ENCODE measurements at places on chromosomes 1 and 21.
A peak's percentile ranks its signal among the peaks of the same experiment; 100 is the strongest.

DNA sequence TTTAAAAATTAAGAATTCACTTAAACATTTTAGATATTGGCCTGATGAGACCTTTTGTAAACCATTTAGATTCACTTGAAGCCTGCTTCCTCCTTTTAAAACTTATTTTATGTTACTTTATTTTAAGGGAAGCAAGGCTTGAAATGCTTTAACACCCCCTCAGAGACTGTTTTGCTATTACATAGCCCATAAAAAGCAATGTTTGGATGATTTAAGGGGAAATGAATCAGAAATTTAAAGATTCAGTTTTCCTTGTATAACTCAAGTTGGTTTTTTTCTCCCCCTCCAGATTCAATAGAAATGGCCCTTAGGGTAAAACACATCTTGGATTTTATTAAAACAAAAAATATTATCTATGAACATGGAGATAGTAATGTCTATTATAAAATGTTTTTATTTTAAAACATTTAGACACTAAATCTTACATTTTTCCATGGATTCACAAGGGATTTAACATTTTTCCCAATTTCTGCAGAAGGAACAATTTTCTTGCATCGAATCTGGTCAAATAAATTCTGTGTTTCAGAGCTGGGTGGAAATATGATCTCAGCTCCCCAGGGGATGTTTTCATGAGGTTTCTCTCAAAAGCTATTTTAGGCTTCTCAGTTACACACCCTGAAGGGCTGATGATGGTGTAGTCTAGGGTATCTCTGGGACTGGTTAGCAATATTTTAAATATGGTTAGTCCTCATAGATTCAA is 69.3 kb upstream of the WARS2 start:
- no peak for DNase-seq

GRCh38 chr21:41933313-41934079 is 20.3 kb downstream of the C2CD2 start:
- DNase-seq = no peak

DNA sequence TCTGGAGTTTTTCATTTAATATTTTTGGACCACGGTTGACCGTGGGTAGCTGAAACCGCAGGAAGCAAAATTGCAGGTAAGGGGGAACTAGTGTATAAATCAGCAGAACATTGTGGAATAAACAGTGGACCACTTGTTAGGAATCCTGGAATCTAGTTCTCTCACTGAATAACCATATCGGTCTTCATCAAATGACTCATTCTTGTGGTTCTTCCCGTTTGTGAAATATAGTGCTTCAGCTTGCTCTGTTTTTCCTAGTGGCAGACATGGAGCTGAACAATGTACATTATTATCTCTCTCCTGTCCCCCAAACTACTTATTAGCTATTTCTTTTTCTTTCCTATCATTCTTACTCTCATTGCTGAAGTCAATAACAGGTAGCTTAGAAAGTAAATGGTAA is 61.9 kb downstream of the HSPA13 start:
- DNase-seq = no peak

- no peak for DNase-seq
Measured at GRCh38 chr1:5969168-5969567, 23.1 kb downstream of the NPHP4 start.

DNA sequence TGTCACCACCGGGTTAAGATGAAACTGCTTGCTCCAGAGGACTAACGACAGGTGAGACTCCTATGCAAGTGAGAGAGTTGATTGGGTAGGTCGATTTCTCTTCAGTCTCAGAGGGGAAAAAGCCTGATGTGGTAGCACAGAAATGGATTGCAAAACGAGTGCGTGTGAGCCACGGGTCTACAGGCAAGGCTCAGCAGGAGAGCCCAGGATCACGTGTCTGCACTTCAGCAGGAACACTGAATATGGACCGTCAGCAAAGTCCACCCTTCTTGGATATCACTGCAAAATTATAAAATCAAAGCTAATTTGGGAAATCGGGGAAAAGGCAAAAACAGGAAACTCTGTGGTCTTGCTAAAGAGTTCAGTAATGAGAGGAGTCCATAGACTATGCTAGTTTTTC is 107.7 kb upstream of the ZNF648 start:
- peak; percentile 72 for DNase-seq

DNA sequence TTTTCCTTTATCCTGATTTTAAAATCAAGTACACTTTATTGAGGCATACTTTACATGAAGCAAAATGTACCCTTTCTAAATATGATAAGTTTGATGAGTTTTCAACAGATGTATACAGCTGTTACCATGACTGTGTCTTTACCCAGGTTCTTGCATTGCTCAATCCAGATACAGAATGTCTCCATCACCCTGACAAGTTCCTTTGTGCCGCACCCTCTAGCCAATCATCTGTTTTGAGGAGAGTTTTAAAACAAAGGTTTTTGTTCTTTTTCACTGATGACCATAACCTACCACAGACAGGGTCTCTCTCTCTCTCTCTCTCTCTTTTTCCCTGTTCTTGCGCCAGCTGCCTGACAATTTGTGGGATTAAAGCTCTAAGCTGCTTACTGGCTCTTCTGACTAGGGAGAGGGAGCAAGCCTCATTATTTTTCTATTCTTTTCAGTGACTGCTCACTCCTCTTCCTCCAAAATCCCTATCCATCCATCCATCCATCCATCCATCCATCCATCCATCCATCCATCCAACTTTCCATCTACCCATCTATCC is 1.2 kb upstream of the KCNE1 start:
- DNase-seq = peak; percentile 64
